ENCODE measurements at places on chromosomes 16 and 17.

GRCh38 chr16:81492965-81493754 lies 48.6 kb downstream of the CMIP start:
- no peak for DNase-seq

GRCh38 chr16:75116081-75116910 lies at the start of gene LDHD:
TSS of gene LDHD (minus strand) at chr16:75116780. CDS start at chr16:75116720, 60 bp downstream.
- no peak for DNase-seq

DNA sequence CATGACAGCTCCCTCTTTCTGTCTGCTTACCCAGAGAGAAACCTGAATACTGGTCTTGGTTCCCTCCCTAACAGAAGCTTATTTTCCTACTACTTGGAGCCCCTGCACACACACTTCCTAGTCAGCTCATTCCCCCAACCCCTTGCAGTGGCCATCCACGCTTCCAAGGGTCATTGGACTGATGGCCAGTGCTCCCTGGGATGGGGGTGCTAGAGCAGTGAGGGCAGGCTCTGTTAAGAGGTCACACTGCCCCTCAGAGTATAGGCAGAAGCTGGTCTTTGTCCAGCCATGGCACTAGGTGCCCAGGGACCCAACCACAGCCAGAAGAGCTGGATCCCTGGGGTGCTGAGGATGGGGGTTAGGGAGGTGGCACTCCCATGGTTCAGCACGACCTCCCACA lies 12.5 kb downstream of the DRC3 start:
- no peak for DNase-seq

GRCh38 chr16:72947379-72948237 lies 100.3 kb downstream of the ZFHX3 start:
- DNase-seq: no peak

- DNase-seq: no peak
Observed at GRCh38 chr17:71741836-71742235, 379.0 kb upstream of the SOX9 start.

DNA sequence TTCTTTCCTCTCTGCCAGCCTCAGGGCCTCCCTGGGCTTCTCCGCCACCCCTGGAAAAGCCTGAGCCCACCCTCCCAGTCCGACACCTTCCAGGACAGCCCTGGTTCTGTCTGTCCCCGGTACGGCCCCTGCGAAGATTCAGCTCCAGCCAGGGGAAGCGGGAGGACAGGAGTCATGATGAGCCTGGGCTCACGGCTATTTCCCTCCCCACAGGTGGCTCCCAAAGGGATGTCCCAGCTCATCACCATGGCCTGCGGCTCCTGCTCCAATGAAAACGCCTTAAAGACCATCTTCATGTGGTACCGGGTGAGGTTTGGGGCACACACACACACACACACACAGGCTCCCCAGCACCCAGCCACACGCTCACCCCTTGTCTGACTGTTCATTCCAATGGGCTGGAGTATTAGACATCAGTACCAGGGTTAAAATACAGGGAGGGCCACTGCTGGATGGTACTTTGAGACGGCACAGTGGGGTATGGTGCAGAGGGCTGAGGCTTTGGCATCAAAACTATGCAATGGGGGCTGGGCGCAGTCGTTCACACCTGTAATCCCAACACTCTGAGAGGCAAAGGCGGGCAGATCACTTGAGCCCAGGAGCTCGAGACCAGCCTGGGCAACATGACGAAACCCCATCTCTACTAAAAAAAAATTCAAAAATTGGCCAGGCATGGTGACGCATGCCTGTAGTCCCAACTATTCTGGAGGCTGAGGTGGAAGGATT lies 32.8 kb downstream of the TMEM186 start:
- no peak for DNase-seq

- no peak for DNase-seq
Observed at GRCh38 chr16:56468800-56469199, 17.4 kb downstream of the OGFOD1 start.

GRCh38 chr17:33197342-33197741 lies 95.8 kb downstream of the ASIC2 start:
- DNase-seq: no peak

Measured in NCI-H1092 treated with DMSO at 0.1 percent for 48 hours (cell line).